ENCODE measurements at places on chromosomes 3 and 15. TPM values are rescaled to one million over a fixed set of nuclear protein-coding genes. Genes with fewer than 3 reads are reported as not detected.

Gene FGF12
- 156 TPM for total RNA-seq

Gene C3orf62
- 8.9 TPM for total RNA-seq

Gene HEG1
- total RNA-seq = 25.8 TPM

- DNase-seq = no peak
These were observed 5.8 kb upstream of the TATDN2 start for GRCh38 chr3:10242182-10243065.

DNA sequence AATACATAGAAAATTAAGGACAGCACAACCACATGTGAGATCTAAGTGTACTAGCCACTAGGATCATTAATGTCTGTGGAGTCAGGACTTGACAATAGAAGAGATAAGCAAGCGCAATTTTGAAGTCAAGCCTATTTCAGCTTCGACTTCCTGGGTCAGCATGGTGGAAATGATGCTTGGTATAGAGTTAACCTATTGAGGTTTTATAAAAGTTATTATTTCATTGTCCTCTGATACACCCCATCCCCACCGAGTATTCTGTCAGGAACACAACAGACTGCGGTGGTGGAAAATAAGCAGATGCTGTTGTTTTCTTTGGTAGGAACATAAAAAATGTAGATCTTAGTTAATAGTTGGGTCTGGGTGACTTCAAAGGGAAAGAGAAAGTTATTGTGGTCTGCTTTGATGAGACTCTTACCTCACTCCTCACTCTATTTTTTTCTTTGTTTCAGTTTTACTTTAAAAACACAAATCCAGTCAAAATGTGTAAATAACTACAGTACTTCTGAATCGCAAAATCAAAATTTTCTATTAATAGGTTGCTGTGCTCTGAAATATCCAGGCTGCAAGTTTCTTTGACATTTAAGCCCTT lies 82.1 kb downstream of the IL5RA start:
- DNase-seq = no peak

DNA sequence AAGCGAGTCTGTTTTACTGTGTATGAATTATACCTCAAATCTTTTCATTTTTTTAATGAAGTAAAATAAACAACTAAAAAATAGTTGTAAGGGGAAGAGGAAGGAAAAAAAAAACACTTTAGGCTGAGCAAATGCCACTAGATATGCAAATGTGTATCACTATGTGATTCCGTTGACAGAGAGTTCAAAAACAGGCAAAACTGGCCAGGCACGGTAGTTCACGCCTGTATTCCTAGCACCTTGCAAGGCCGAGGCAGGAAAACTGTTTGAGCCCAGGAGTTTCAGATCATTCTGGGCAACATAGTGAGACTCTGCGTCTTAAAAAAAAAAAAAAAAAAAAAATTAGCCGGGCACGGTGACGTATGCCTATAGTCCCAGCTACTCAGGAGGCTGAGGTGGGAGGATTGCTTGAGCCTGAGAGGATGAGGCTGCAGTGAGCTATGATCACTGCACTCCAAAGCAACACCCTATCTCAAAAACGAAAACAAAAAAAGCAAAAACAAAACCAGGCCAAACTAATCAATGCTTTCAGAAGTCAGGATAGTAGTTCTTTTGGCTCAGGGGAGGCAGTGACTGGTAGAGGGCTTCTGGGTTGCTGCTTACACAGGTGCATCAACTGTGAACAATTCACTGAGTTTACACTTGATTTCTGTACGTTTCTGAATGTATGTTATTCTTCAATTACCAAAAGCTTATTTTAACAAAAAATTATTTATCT lies 7.4 kb downstream of the PRC1 start:
- no peak for DNase-seq
